Activated T-helper 1 cell treated with Interleukin-2 at 50 U/mL for 16 hours (primary cell): ENCODE measurements at places on chromosomes 12 and 14.

GRCh38 chr14:76773188-76773885 lies 12.1 kb downstream of the VASH1 start:
- DNase-seq, result no peak

DNA sequence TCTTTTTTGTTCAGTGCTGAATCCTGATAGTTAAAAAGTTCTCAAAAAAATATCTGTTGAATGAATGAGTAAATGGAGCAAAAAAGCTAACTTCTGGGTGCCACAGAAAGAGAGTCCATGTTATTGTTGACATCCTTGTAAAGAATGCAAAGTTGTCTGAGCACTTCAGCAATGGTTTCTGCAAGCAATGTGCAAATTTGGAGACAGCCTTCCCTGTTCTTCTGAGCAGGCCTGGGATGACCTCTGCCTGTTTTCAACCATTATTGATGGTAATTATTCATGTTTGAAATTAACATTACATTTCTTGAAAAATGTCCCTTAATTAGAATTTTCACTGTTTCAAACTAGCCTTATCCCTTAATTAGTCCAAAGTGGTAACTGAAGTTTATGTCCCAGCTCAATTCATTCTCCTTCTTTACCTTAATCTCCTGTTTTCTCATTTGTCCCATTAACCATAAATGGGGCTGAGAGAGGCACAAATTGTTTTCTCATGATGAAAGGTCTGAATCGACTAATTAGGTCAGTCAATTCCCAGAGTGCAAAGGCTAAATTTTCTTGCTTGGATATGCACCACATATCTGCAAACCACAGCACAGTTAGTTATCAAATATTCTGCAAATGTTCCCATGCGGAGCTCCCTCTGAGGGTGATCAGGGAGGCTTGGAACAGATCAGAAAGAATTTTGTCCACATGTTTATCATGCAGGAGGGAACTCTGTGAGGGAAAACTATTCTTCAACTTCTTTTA lies 139.4 kb upstream of the KRR1 start:
- DNase-seq, result no peak

DNA sequence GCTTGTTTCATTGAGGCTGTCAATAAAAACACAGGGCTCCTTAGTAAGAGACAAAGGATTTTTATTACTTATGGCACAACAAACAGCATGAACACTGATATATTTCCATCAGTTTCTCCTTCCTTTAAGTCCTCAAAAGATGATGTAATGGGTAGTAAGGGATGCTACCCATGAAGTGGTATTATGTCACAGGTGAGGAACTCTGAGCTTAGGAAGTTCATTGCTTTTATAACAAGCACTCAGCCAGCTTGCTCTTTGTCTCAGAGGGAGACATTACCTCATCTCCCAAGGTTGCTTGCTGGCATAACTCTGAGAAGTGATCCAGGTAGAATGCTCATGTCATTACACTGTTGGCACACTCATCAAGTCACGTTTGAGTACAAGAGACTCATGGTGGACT lies 287.0 kb upstream of the OR4E1 start:
- no peak for DNase-seq

- no peak for DNase-seq
These were observed 54.0 kb downstream of the GPATCH2L start for GRCh38 chr14:76205708-76206107.

DNA sequence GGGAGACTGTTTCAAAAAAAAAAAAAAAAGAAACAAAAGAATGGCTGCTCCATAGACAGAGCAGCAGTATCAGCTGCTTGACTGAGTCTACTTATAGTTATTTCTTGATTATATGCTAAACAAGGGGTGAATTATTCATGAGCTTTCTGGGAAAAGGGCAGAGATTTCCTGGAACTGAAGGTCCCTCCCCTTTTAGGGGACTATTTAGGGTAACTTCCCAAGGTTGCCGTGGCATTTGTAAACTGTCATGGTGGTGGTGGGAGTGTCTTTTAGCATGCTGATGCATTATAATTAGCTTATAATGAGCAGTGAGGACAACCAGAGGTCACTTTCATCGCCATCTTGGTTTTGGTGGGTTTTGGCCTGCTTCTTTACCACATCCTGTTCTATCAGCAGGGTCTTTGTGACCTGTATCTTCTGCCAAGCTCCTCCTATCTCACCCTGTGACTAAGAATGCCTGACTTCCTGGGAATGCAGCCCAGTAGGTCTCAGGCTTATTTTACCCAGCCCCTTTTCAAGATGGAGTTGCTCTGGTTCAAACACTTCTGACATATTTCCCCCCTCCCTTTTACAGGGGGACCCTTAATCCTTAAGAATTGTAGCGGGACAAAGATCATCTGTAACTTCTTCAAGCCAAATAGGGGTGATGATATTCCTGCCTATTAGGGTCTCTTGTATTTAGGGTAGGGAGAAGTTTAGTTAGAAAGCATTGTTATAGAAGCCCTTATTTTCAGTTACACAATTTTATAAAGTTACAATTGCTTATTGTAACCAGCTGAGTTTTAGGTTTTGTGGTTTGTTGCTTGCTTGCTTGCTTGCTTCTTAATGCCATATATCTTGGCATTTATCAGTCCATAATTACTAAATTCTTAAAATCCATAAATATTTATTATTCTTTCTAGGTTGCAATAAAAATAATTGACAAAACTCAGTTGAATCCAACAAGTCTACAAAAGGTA lies 42.5 kb downstream of the MARK3 start:
- no peak for DNase-seq

- DNase-seq, result no peak
These were observed 103.5 kb downstream of the WSCD2 start for GRCh38 chr12:108232565-108232964.
